ENCODE measurements at places on chromosomes 11 and 22.

DNA sequence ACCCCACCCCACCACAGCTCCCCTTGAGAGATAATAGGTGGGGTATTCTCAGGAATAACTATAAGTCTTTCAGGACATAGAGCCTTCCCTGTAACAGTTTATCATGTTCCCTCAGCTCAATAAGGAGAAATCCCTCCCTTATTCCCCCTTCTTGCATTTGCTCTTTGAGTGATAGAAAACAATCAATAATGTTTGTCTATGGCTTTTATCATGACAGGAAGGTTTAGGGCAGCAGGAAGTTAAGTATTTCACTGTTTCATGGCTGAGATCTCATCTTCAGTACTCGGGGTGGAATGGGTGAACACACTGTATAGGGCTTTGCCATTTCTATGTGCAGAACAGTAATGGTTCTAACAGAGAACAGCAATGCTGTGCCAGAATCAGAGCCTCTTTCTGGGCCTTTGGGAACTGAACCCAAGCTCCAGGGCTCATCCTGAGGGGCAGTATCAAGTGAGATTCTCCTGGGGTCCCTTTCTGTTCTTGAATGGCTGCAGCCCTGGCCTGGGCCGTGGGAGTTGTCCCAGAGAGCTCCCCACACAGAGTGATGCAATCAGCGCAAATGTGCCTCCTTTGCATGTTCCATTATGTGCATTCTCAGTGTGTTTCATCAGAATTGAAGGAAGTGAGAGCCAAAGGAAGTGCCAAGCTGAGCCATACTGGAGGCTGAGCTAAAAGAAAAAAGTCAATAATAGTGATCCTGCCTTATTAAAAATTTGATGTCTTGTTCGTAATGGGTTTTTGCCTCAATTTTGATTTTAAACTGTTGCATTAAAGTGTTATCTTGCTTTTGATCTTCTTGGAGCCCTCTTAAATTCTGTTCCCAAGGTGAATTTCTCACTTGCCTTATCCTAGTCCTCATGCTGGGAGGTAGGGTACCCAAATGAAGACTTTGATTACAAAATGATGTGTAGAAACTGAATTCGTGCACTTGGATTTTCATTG is 2.9 kb upstream of the CYP2R1 start:
- DNase-seq = no peak

DNA sequence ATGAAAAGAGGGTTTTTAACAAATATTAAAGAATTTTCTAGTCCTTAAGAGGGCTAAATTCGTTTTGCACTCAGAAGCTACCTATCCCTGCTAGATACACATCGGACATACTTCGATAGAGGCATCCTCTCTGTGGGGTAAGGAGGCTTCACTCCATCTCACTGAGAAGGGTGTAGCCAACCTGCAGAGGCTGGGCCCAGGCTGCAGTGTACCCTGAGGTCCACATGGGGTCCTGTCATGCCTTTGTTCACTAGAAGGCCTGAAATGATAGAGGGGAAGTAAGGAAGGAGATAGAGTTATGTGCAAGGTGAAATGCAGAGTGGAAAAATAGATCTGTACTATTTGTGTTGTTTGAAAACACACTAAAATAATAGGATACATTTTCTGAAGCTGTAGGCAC is 45.6 kb downstream of the IGSF9B start:
- no peak for DNase-seq

DNA sequence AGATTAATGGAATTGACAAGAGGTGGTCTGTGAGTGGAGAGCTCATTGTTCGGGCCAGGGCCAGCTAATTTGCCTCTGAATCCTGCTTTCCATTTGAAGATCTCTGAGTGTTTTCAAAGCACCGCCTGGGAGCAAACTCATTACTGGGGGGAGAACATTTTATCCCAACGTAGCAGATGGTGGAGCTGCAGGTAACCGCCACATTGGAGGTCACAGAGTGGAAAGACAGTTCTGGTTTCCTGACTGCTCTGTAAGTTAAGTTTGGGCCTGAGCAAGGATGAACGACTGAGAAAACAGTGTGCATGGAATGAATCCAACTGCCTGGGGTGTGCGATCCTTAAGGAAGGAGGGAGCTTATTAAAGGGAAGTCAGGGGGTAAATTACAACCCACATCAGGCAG is 30.5 kb downstream of the LMO2 start:
- DNase-seq = no peak

DNA sequence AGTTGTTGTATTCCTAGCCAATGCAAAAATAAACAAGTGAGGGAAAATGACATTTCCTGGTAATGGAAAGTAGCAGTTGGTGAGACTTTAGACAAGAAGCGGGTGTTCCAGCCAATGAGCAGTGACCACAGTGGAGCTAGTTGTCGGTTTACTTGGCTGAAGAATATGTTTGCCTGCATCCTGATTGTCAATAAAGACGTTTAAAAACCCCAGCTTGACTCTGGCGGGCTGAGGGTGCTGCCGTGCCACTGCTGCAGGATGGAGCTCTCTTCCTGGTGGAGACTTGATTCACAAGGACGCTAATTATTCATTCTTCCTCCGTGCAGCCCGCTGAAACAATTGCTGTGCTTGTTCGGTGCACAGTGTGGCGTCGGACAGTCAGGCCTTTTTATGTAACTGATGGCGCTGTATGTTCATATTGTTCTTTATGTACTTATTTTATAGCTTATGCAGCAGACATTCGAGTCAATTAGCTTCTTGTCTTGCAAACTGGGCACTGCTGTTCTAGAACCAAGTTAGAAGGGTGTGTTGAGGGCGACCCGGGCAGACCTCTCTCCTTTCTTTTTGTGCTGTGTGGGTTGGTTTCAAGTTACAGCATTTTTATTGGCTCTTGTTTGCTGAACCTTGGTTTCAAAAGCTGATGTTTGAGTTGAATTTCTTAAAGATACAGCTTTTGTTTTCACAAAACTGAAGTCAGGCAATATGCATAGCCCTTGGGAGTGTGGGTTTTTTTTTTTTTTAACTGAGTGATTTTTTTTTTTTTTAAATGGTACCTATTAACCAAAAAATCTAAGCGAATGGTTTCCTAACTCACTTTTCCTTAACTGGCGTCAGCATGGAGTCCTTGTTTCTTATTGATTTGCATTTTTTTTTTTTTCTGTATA is 153.9 kb downstream of the TEAD1 start:
- DNase-seq = peak; percentile 73

DNA sequence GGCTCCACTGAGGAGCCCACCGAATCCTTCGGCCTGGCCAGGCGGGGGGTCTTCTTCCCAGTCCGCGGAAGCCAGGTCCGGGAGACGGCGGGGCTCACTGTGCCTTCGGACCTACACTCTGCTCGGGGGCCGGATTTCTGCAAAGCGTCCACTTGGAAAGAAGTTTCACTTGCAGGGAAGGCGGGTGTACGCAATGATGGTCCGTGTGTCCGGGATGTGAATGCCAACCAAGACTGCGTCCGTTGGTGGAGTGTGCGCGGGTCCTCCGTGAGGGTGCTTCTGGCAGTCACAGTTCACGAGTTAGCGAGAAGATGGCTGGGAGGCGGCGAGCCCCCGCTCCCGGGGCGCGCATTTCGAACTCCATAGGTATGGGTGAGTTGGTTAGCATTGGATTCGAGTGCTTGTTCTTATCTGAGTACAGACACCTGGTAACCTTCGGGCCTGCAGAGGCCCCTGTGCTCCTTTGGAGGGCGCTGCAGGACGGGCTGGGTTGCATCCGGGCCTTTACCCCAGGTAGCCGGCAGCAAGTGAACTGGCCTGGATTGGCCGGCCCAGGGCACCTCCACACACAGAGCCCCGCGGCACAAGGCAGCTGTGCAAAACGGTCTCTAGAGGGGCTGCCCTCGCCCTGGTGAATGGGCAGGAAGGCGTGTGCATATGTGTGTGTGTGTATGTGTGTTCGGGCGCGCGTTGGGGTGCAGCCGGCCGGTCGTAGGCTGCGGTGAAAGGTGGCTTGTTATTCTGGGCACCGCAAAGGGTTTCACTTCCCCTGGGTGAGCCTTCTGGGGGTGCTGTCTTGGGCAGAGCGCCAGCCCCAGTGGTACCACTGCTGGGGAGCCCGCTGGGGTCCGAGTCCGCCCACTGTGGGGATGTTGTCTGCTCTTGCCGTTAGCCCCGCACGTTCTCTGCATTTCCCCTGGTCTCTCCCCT is 13.3 kb upstream of the CYP2R1 start:
- DNase-seq = no peak

DNA sequence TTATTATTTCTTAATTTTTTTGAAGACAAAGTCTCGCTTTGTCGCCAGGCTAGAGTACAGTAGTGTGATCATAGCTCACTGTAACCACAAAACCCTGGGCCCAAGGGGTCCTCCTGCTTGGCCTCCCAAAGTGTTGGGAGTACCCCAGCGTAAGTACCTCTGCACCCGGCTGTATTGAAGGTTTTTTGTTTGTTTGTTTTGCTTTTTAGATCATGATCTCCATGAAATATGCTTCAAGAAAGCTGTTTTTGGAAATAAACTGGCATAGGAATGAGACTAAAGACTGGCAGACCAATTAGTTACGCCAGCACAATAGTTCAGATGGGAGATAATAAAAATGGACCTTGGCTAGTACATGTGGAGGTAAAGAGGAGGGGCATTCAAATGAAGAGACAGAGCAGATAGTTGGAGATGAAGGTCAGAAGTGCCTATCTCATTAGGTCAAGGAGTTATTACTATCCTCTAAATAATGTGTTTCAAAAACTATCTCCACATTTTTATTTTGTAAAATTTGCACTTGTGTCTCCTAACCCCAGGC is 4.1 kb upstream of the MRPL48 start:
- no peak for DNase-seq

DNA sequence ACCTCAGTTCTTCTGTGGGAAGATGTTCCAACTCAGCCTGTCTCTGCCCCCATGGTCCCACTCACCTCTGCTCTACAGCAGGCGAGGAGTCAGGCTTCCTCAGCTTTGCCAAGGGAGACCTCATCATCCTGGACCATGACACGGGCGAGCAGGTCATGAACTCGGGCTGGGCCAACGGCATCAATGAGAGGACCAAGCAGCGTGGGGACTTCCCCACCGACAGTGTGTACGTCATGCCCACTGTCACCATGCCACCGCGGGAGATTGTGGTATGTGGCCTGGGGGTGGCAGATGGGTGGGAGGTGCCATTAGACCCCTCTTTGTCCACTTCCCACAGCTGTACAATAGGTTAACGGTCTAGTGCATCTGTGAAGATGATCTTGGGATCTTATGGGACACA is 73.3 kb downstream of the MYO7A start:
- no peak for DNase-seq

GRCh38 chr22:20396639-20397038 is 2.7 kb downstream of the ZNF74 start:
- no peak for DNase-seq

DNA sequence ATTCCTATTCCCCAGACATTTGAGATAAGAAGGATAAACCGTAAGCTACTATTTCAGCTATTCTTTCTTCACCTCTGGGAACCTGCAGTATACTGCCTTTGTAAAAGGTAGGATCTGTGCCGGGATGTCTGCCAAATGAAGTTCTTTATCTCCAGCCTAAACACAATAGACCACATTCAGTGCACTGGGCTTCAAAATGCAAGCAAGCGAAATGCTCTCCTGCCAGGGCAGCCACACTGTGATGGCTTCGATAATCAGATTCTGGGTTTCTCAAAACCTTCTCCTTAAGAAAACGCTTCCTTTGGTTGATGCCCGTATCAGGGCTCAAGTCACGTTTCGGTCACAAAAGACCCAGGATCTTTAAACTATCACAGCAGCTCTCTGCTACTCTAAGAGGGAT is 299.5 kb upstream of the B3GAT1 start:
- DNase-seq = no peak

- no peak for DNase-seq
These were observed 60.2 kb downstream of the SMIM38 start for GRCh38 chr11:69215784-69216415.

- DNase-seq = no peak
These were observed 976.9 kb upstream of the TENM4 start for GRCh38 chr11:80417681-80418080.

GRCh38 chr11:19347911-19348310 is 107.2 kb upstream of the E2F8 start:
- no peak for DNase-seq

GRCh38 chr11:77431813-77432212 is 42.1 kb downstream of the PAK1 start:
- DNase-seq = no peak

GRCh38 chr22:43922123-43922522 is 1.5 kb upstream of the PNPLA3 start:
- DNase-seq = no peak

GRCh38 chr22:36873614-36874308 is 13.0 kb downstream of the NCF4 start:
- no peak for DNase-seq

GRCh38 chr11:94800414-94800813 is 32.3 kb downstream of the AMOTL1 start:
- peak; percentile 30 for DNase-seq

- DNase-seq = no peak
These were observed 4.8 kb downstream of the RTL6 start for GRCh38 chr22:44493206-44493605.

DNA sequence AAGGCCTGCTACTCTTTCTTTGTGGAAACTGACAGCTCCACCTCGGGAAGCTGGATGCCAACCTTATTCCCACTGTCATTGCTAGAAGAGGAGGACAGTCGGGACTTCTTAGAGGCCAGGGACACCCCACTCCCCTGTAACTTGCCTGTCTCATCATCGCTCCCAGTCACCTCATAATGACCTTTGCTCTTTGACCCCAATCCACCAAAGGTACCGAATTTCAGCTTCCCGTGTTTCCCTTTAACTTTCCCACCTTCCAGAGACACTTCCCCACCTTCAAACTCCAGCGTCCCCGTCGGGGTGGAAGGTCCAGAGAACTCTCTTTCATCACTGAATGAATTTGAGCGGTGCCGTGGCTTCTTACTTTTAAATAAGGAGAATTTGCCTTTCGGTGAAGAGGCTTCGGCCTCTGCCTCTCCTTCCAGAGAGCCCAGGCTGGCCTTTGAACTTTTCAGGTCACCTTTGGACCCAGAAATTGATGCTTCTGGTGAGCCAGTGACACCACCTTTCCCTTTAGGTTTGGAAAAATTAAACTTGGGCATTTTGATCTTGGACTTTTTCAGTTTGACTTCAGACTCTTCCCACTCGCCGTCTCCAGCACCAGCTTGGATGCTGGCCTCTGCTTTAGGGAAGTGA is 29.8 kb downstream of the AHNAK start:
- DNase-seq = no peak

DNA sequence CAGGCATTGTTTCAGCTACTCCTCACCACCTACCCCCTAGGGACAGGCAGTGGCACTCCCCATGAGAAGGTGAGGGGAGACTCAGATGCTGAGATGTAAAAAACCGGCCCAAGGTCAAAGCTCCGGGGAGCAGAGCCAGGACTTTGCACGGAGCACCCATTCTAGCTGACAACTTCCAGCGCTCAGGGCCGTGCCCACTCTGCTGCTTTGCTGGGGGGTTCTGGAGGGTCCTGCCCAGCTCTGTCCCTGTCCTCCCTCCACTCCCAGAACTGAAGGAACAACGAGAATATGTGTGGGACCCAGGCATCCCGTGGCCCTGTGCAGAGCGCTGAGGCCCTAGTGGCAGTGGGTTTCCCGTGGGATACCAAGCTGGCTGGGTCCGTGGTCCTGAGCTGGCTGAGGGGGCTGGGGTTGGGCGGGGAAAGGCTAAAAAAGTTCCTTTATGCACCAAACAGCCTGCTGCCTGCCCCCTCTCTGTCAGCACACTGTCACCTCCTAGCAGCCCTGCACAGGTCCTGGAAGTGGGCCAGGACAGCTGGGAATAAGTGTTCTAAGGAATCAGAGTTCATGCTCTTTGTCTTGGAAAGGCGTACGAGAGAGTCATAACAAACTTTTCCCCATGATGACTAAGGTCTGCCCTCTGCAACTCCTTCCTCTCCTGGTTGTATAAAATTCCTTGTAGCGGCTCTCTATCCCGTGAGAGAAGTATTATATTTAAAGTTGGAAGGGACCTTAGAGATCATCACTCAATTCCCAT is 1.9 kb downstream of the MS4A10 start:
- DNase-seq = peak; percentile 34

GRCh38 chr22:35202376-35202775 is 54.9 kb upstream of the HMGXB4 start:
- no peak for DNase-seq

All from putamen (tissue), 1 donor.